ENCODE measurements at places on chromosomes 1 and 21.

DNA sequence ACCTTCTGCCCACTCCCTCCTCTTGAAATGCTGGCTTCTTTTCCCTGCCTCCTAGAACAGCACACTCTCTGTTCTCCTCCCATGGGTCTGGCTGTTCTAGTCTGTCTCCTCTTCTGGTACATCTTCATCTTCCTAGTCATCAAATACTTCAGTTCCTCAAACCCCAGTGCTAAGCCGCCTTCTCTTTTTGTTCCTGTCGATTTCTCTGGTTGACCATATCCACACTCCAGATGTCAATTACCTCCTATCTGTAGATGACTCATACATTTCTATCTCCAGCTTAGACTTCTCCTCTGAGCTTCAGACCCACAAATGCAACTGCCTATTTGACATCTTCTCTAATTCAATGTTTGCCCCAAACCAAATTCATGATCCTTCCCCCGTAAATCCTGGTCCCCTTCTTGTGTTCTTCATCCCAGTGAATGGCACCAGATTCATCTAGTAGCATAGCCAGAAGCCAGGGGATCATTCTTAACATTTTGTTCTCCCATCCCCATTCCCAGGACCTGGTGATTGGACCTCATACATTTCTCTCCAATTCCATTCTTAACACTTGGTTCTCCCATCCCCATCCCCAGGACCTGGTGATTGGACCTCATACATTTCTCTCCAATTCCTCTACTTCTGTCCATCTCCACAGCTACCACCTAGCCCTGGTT, 35.9 kb downstream of the USP24 start:
- DNase-seq = no peak

GRCh38 chr1:187762118-187762517, 933.4 kb downstream of the PLA2G4A start:
- no peak for DNase-seq

DNA sequence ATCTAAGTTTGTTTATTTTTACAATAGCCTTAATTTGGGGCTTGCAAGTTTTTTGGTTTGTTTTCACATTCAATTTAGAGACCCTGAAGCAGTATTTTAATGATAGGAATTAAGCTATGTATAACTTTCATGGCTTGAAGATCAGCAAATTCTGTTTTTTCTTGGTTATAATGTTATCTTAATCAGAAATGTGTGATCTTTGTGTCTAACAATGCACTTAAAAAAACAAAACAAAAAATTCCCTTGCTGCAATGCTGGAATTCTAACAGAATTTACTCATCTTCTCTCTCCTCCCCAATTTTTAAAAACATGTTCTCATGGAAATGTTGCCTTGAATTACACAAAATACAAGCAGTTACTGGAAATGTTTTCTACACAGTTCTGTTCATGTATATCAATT, 113.1 kb downstream of the OLFML2B start:
- no peak for DNase-seq

DNA sequence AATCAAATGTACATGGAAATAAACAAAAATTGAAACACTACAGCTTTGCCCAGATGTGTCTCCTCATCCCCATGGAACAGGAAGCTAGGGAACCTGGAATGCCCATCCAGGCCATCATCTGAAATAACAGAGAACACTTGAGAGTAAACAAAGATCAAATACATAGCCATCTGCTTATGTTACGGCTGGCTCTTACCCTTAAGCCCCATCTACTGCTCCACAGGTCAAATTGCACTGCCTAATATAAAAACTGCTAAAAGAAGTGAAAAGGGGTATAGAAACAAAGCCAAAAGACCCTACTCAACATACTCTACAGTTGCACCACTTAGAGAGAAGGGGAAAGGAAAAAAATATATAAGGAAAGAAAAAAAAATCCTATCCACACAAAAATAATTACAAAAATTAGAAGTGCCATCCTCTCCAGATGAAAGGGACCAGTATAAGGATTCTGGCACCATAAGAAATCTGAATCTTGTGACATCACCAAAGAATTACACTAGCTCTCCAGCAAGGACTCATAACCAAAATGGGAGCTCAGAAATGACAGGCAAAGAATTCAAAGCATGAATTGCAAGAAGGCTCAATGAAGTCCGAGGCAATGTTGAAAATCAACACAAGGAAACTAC, 26.9 kb downstream of the OR6Y1 start:
- peak; percentile 12 for DNase-seq

DNA sequence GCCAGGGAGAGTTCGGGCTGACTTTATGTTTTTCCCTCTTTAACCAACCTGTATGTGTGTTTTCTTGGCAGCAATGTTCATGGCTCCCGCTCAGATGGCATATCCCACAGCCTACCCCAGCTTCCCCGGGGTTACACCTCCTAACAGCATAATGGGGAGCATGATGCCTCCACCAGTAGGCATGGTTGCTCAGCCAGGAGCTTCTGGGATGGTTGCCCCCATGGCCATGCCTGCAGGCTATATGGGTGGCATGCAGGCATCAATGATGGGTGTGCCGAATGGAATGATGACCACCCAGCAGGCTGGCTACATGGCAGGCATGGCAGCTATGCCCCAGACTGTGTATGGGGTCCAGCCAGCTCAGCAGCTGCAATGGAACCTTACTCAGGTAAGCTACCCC, 33.6 kb upstream of the ZFP69B start:
- DNase-seq = no peak

DNA sequence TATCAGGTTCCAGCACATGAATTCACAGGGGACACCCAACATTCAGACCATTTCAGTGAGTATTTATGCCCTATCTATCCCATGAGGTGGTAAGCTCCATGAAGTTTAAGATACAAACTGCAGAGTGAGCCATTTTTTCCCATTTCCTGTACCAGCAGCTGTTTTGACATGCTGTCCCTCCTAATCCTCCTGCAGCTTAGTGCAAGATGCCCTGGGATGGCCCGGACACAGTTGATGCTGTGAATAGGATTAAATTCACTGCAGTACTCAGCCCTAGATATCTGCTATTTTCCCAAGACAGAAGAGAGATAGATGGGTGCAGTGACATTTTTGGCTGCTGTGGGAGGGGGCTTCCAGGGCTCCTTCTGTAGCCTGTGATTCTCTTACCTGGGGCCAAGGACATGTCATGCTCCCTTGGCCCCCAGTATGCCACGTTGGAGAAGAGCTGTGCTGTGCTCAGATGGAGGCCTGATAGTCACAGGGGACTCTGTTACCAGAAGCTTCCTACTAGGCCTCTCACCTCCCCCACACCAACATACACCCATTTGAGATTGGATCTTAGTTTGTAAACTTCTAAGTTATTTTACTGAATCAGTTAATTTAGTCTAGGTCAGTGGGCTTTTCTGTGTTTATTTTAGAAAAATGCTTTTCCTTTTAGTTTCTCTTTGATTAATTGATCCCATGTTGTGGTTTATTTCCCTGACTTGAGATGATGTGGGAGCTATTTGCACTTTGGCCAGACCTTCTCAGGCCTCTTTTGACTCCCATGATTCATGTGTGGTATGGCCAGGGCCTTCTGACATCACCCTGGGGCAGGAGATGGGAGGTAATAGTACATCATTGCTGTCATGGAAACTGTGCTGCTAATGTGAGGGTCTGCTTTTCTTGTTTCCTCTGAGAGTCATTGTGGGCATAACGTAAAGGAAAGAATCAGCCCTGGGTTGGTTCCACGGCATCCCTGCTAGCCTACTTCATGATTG, 92.6 kb downstream of the ST3GAL3 start:
- DNase-seq = peak; percentile 15

- no peak for DNase-seq
Observed at GRCh38 chr1:107677697-107678096, 287.3 kb downstream of the VAV3 start.

- no peak for DNase-seq
Observed at GRCh38 chr1:42923367-42924081, 35.1 kb downstream of the SLC2A1 start.

DNA sequence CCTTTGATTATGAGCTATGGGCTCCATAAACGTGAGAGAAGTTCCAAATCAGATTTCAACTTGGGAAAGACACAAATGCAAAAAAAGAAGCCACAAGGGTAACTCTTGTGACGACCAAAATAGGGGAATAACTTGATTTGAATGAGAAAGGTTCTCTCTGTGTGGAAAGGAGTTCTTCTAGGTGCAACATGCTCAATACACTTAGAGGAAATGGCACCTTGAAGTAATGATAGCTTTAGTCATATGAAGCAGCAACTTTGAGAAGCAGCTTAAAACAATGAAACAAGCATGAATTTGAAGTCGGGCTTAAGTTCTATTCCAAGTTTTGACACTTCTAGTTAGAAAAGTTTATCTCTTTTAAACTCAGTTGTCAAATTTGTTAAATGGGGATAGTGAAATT, 21.8 kb upstream of the RGS1 start:
- no peak for DNase-seq

DNA sequence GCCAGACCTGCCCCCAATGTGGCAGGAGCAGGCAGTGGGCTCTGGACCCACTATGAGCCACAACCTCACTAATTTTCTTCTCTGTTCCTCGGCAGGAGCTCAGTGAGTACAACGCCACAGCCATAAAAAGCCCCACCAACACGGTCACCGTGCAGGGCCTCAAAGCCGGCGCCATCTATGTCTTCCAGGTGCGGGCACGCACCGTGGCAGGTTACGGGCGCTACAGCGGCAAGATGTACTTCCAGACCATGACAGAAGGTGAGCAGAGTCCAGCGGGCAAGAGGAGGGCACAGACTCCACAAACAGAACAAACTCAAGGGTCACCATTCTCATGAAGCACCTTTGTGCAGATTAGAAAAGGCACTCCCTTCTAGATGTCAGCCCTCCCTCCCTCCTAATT, 79.9 kb downstream of the LACTBL1 start:
- no peak for DNase-seq

GRCh38 chr1:160576884-160577283, 2.4 kb downstream of the CD84 start:
- DNase-seq = no peak

GRCh38 chr1:209704584-209704983, at the start of gene HSD11B1:
HSD11B1 (plus strand) TSS chr1:209704846; CDS start chr1:209704943, 97 bp downstream.
- DNase-seq = no peak

GRCh38 chr1:56123826-56124225, 455.5 kb downstream of the PLPP3 start:
- no peak for DNase-seq

GRCh38 chr1:198556971-198557370, 16.5 kb upstream of the ATP6V1G3 start:
- DNase-seq = peak; percentile 12

DNA sequence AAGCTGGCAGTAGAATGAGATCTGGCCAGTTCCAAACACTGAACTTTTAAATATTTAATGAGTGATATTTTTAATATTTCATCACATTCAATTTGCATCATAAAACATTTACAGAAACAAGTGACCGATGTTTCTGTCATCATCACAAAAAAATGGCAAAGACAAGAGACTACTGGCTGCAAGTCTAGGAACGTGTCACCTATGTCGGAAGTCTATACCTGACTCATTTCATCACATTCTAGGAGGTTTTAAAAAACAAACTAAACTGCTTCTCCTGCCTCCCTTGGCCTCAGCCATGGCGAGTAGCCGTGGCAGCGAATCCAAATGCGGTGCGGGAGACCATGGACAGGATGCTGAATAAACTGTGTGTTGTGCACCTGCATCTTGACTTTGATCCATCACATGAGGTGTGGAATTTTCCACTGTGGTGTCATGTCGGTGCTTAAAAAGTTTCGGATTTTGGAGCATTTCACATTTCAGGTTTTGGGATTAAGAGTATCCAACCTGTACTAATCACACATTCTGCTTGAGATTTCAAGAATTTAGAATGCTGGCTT, 43.1 kb downstream of the CLSTN1 start:
- peak; percentile 43 for DNase-seq

DNA sequence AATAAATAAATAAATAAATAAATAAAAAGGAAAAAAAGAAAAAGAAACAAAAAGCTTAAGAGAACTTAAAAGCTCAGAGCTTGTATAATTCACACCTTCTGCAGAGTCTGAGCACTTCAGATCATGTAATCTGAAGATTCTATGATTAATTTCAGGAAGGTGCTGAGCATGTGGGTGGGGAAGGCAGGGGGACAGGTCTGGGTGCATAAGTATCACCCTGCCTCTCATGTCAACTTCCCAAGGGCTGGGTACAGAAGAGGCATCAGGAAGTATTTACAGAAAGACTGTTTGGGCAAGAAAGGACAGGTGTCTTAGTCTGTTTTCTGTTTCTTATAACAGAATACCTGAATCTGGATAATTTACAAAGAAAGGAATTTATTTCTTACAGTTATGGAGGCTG, 20.4 kb upstream of the PADI2 start:
- DNase-seq = no peak

GRCh38 chr21:24367936-24368335, 1239.3 kb downstream of the MRPL39 start:
- no peak for DNase-seq

DNA sequence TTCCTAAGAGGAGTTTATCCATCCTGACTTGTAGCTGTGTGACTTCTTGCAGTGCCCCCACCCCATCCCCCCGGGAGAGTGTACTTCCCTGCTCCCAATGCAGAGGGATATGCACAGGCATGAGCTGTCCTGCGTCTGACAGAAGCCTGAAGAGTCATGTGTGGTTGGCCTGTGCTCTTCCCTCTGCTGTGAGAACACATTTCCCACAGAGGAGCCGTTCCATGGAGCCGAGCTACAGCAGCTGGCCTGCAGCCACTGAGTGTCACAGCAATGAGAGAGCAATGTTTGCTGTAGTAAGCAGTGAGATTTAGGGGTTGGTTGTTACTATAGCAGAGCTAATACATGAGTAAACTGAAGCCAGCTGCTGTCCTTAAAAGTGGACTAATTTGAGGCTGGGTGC, 22.0 kb downstream of the PARS2 start:
- DNase-seq = no peak

- DNase-seq = peak; percentile 7
Observed at GRCh38 chr1:102640872-102641271, 467.4 kb downstream of the COL11A1 start.

GRCh38 chr1:205379056-205379455, 22.3 kb upstream of the KLHDC8A start:
- no peak for DNase-seq

GRCh38 chr21:35565204-35565611, 495.1 kb downstream of the SETD4 start:
- no peak for DNase-seq

DNA sequence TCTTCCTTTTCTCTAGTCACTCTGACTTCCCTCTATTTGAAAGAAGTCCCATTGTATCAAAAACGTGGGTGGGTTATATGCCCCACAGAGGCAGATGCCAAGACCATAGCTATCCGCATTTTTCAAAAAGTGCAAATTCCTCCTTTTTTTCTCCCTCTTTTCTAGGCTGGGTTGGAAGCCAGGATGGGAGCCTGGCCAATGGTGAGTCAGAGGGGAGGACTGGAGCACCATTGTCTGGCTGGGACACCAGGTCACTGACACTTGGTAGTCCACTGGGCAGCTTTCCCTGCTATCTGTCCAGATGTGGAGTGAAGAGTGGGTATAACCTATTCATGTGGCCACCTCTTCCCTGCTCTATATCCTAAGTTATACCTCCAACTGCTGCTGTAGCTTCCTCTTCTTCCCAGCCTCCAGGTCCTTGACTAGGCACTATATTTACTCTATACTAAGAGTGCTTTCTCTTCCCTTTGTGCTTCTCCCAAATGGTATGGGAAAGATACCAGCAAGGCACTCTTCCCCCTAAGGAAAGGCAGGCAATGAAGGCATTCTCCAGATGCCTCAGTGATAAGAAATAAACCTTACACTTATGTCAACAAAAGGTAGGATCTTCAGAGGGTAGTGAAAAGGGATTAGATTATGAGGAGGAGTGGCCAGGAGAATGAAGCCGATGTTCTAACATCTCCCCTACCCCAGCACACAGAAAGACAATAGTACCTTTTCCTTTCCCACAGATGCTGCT, 12.9 kb downstream of the PI4KB start:
- DNase-seq = no peak

GRCh38 chr1:63807046-63807445, 33.2 kb downstream of the ROR1 start:
- DNase-seq = peak; percentile 65
